GM10248 (cell line): ENCODE measurements at places on chromosomes 16 and 17.

DNA sequence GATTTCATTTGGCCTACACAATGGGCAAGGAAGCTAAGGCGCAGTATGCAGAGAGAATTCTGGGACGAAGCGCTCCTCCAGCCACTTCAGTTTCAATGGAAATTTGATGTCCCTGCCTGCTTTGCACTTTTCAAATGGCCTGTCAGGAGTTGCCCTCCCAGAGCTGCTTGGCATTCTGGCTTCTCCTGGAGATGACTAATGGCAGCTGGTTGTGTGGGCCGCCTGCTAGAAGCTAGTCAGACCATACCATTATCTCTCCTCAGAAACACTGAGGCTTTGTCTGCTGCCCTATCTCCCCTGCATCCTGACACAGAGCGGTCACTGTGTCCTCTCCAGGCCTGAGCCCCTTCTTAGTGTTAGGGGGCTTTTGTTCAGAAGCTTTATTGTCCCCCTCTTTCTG is 180.1 kb downstream of the SPECC1 start:
- DNase-seq = no peak

DNA sequence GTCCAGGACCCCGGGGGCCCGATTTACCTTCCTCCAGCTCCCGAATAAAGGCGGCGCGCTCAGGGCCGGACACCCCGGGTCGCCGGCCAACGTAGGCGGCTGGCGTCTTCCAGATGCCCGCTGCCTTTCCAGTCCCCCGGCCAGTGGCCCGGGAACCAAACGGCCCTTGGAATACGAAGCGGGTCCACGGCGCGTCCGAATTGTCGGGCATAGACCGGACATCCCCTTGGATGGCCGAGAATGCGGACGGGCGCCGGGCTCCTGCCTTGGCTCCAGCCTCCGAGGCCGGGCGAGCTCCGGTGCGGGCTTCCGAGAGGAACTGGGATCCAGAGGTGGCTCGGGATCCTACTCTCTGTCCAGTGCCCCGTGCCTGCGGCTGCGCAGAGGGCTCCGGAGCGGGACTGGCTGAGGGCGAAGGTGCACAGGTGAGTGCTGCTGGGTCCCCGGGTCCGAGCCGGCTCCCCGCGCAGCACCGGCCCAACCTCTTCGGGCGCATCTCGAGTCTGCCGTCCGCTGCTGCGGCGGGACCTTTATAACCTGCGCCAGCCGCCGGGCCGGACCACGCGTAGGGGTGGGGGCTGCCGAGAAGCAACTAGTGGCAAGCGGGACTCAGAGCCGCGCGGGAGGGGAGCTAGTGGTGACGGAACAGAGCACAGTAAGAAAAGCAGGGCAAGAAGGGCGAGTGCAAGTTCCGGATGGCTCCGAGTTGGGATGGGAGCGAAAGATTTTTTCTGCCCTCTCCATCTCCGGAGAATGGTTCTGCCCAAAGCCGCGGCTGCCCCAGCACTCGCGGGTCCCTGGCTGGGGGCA is at the start of gene HAP1:
Gene HAP1 (minus strand): TSS at position 505 of the 810 bp plus-strand sequence. CDS start 9 bp downstream, at position 496.
- no peak for DNase-seq

DNA sequence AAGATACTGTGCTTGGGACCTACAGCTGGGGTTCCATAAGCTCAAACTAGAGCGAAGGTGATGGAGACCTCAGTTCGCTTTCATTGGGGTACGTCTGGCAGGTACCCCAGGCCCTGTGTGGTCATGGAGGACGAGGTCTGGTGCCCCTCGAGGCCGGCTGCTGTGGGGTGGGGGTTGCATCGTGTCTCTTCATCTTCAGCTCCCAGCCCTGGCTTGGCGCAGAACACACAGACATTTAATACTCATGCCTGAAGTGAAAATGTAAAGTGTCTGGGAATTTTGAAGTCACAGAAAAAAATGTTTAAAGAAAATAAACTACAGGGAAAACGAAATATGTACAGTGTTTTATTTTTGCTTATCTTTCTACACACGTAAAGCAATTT is 80.5 kb downstream of the TBC1D16 start:
- DNase-seq = no peak

GRCh38 chr17:60311936-60312335 is 80.0 kb downstream of the USP32 start:
- no peak for DNase-seq

GRCh38 chr16:21659124-21659523 is 4.6 kb upstream of the OTOA start:
- DNase-seq = no peak

GRCh38 chr17:69516911-69517310 is 102.4 kb downstream of the MAP2K6 start:
- peak; percentile 41 for DNase-seq

- no peak for DNase-seq
These were observed 436.4 kb downstream of the KCNJ18 start for GRCh38 chr17:22128723-22129122.

DNA sequence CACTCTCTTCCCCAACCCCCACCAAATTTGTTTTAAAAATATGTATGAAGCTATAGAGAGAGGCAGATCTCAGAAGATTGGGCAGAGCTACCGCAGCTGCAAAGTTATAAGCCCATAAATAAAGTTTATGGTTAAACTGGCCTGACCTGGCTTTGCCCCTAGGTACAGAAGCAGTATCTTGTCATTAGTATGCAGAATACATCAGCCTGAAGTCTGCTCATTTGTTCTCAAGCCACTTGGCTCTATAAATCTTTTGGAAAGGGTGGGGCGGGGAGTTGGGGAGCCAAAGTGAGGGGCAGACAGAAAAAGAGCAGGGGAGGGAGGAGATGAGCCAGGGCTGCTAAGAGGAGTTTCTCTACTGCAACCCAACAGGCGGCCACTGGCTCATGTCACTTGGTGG is 113.2 kb downstream of the SOX9 start:
- no peak for DNase-seq

GRCh38 chr16:23006380-23006779 is 142.9 kb downstream of the USP31 start:
- no peak for DNase-seq

DNA sequence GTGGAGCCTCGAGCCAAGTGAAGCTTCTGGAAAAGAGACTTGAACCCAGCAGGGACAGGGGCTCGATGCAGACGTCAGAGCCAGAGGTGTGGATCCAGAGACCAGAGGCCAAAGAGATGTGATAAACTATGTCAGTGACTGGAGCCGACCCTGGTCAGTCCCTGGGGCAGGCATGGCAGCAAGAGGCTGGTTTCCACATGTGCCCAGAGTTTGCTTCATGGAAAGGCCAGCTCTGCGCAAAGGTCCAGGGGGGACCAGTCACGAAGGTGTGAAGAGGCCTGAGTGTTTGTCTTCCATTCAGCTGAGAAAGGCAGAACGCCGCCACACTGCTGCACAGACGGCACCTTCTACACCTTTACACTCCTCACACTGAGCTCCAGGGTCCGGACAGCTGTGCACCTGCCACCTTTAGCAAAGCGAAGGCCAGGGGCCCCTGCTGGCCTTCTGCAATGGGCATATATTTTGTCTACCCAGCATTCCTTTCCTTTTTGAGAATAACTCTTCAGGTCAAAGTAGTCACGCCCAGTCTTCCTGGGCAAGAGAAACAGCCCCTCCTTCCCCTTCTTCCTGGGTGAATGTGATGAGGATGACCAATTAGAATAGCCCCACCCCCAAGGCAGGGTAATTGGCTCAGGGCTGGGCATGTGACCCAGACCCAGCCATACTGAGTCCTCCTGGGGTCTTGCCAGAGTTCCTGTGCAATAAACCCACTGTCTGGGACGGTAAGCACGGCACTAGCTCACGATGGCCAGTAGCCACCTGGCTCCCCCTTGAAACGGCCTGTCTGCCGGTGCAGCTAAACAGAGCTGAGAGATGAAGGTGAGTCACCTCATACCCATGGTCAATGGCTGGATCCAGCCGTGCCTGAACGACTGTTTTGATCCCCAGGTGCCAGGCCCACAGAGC is 2.3 kb upstream of the RPH3AL start:
- no peak for DNase-seq

DNA sequence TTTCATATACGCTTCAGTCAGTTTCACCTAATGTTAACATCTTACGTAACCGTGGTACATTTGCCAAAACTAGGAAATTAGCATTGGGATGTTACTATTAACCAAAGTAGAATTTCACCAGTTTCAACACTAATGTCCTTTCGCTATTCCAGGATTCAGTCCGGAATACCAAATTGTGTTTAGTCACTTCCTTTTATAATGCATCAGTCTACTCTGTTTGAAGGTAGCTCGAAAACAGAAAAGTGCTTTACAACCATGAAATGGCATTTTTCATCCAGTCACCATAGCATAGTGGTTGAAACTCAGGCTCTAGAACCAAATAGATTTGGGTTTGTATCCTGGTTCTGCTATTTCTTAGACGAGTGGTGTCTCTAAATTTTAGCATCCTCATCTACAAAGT is 29.4 kb downstream of the AP2B1 start:
- DNase-seq = no peak

DNA sequence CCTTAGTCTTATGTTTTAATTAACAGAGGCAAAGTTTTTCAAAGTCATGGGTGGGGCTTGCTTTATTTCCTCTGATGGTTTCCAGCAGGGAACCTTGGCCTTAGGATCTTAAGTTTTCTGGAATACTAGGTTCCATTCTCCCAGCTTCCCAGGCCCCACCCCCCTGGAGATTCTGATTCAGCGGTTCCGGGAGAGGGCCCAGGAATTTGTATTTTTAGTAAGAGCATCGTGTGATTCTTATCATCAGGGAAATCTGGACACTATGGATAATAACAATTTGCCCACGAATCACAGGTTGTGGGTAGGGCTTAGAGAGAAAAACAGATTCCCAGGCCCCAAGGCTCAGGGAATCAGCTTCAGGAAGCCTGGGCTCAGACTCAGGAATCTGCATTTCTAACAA is 263.6 kb downstream of the NTN1 start:
- DNase-seq = no peak

DNA sequence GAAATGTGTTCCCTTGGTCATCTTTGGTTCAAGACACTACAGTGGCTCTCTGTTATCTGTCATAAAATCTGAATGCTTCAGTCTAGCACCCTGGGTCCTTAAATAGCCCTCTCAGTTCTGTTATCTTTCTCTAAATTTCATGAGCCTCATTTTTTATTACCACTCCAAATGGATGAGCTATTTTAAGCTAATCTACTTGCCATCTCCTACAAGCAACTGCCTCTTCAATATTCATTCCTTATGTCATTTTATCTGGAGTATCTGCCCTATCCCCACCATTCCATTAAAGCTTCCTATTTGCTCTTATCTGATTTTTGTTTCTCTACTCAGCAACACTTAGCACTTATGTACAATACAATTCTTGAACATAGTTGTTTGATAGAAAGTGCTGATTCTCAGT is 28.0 kb upstream of the EVI2A start:
- DNase-seq = no peak

DNA sequence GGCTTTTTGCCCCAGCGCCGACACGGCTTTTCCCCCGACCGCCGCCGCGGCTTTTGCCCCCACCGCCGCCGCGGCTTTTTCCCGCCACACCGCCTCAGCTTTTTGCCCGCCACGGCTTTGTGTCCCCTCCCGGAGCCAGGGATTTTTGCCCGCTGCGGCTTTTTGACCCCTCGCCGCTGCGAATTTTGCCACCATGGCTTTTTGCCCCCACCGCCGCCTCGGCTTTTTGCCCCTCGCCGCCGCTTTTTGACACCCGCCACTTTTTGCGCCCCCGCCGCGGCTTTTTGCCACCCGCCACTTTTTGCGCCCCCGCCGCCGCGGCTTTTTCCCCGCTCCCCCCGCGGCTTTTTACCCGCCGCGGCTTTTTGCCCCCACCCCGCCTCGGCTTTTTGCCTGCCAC is 1342.5 kb downstream of the TP53TG3F start:
- DNase-seq = no peak

GRCh38 chr16:78890373-78890895 is 710.1 kb downstream of the MAF start:
- DNase-seq = no peak

GRCh38 chr16:19810817-19811731 is 73.6 kb downstream of the GPRC5B start:
- DNase-seq = no peak

DNA sequence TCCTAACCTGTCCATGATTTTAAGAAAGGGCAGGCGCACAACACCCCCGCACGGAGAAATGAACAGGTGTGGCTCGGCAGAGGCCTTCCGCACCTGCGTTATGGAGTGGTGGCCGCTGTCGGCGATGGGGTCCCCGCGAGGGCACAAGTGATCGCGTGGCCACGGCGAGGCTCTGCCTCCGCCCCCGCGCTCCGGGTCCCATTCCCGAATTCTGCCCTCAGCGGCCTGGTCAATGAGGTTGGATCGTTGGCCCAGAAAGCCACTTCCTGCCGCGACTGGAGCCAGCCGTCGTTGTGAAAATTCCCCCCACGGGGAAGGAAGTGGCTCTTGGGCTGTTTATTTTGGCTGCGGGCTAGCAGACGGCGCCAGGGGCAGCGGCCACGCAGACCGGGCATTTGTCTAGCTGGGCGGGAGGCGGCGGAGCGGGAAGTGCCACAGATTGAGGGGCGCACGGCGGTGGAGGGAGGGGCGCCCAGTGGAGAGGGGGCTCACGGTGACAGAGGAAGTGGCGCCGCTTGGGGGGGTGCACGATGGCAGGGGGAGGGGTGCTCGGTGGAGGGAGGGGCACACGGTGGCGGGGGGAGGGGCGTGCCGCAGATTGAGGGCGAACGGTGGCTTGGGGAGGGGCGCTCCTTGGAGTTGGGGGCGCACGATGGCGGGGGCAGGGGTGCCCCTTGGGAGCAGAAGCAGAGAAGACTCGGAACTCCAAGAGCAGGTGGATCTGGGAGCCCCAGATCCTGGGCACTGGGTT is 25.0 kb downstream of the MRC2 start:
- no peak for DNase-seq

GRCh38 chr17:7854851-7855659 is at the start of gene TMEM88:
TMEM88 (plus strand) TSS chr17:7855066; CDS start chr17:7855075, 9 bp downstream.
- DNase-seq = no peak

DNA sequence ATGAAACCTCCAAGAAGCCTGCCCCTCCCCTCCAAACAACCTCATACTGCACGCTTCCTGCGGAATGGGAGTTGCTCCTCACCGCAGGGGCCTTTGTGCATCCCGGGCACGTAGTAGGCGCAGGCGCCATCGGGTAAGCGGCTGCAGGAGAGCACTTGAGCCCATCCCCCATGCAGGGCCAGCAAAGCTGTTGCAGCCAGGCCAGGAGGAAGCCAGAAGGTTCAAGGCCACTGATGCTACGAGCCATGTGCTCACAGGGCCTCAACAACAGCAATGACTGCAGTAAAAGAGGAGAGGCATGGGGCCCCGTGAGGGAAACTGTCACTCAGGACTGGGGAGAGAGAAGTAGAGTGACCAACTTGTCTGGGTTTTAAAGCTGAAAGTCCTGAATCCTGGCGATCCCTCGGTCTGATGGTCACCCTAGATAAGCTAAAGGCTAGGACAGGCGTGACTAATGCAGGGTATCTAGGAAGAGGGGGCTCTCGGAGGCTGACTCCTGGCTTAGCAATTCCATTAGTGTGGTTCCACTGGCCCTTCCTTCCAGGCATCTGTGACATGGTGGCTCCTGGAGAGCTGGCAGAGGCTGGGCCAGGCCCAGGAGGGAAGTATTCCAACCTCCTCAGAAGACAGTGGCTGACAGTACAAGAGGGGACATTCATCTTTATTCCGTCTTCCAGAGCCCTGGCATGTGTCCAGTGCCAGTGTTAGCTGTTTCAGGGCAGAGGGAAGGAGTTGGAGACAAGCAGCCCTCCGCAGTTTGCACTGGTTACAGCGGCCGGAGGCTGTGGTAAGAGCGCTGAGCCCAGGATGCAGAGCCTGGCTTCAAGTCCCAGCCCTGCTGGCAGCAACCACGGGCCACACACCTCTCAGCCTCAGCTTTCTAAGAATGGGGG is 20.8 kb downstream of the GOSR2 start:
- DNase-seq = no peak

GRCh38 chr16:86367291-86368072 is 142.8 kb upstream of the FOXF1 start:
- no peak for DNase-seq

GRCh38 chr16:64172652-64173051 is 949.2 kb downstream of the CDH11 start:
- no peak for DNase-seq

- peak; percentile 54 for DNase-seq
These were observed 8.7 kb downstream of the DNAI2 start for GRCh38 chr17:74282587-74283370.
